Activated CD4-positive, alpha-beta memory T cell treated with anti-CD3 and anti-CD28 coated beads for 36 hours (primary cell): ENCODE measurements at places on chromosomes 16 and 17. TPM values are rescaled to one million over a fixed set of nuclear protein-coding genes. Genes with fewer than 3 reads are reported as not detected.

DNA sequence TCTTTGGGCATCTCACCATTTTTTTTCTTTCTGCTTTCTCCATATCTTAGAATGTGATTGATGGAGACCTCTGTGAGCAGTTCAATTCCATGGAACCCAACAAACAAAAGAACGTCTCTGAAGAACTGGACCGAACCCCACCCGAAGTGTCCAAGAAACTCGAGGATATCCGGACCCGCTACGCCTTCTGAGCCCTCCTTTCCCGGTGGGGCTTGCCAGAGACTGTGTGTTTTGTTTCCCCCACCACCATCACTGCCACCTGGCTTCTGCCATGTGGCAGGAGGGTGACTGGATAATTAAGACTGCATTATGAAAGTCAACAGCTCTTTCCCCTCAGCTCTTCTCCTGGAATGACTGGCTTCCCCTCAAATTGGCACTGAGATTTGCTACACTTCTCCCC is 48.0 kb downstream of the SF3B3 start:
- no peak for DNase-seq

DNA sequence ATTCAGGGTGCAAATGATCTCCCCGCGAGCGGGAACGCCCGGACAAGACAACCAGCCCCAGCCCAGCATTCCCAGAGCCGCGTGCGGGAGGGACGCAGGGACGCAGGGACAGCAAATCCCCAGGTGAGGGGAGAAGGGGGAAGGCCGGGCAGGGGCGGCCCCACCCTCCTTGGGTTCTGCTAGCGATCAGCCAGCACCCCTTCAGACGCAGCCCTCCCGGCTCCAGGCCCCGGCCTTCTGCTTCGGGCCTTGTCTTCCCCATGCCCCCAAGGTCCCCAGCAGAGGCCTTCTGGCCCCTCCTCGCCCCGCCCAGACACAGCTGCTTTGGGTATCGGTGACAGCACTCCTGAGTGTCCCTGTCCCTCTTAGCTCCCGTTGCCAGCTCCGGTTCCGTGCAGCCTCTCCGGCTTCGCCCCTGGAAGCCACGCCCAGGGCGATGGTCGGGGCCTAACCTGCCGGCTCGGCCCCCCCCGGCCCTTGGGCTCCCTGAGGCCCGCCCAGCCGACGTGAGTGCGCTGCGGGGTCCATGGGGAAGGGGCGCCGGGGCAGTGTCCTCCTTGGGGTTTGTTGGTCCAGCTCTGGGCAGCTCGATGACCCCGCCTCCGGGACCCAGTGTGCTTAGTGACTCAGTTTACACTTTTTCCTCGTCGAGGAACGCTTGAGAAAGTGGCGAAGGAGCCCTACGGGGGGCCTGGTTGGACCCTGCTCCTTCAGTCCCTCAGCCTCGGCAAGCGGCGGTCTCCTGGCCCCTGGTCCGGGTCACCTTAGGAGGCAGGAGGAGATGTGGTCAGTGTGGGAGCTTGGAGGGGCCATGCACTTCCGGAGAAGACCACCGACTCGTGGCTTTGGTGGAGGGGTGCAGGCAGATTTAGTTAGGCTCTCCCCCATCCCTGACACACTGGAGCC is 50.5 kb upstream of the AMZ2 start:
- peak; percentile 66 for DNase-seq

DNA sequence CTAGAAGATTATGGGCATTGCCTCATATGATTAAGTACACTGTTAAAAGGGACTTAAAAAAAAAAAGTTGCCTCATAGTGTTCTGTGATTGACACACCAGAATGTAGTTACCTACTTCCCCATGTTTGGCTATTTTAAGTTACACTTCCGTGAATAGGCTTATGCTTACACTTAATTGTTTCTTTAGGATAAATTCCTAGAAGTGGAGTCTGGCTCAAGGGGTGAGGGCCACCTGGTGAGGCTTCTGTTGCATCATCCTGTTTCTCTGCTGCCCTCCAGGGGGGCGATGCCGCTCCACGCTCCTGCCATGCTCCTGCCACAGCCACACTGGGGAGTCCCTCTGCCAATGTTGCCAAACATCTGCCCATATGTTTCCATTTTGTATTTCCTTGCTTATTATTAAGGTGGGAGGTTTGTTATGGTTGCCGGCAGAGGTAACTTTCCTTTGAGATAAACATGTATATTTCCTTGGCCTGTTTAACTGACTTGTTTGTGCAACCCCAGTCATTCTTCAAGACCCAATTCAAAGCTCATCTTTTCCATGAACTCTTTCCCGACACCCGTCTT is 73.1 kb downstream of the KSR1 start:
- DNase-seq: no peak

- no peak for DNase-seq
These were observed 36.8 kb upstream of the CES5A start for GRCh38 chr16:55912022-55912421.

DNA sequence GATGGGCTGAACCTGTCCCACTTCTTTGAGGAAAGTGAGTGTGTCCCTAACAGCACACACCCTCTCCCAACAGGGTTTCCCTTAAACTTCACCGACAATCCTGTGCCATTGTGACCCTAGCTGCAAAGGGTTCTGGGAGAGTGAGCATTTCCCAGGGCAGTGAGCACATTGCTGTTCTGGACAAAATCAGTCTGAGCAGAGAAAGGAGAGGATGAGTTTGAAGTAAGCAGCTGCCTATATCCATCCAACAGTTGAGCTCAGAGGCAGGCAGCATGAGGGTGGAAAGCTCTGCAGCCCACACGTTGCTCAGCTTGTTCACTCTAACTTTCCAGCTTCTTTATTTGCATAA is 296.5 kb upstream of the MAF start:
- DNase-seq: no peak

DNA sequence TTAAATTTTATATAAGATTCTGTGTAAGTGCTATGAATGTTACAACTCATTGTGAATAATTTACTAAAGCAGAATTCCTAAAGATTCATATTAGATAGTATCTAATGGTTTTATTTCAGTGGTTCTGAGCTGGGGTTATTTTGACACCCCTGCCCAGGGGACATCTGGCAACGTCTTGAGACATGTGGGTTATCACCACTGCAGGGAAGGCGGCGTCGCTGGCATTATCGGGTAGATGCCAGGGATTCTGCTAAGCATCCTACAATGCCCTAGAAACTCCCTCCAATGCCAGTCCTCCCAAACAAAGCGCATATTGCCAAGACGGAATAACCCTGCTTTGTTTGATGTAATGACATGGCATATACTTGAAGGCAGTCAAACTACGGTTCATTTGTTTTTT is 372.3 kb upstream of the ZFHX3 start:
- DNase-seq: no peak

DNA sequence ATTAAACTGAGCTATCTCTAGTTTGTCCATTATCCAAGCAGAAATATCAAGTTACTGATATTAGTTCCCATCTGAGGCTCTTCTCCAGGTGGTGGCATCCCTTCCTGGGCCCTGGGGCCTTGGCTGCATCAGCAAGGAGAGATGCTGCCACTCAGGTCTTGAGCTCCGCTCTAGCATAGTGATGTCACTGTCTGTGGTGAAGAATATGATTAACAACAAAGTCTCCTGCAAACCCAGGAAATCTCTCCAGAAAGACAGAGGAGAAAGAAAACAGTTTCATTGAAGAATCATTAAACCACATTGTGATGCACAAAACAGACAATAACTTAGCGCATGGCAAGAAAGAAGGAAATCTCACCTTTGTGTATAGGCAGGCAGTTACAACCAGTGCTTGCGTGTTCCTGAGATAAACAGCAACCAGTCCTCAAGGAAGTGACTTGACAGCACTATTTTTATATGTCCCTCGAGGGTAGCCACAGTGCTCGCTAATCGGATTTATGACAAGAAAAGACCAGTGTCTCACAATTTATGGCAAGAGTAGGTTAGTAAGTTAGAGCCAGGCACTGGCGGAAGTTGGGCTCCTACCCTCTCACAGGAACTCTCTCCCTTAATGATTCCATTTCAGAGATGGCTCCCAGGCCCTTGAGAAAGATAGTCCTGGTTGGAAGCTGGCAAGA is 151.1 kb downstream of the AHSP start:
- no peak for DNase-seq

DNA sequence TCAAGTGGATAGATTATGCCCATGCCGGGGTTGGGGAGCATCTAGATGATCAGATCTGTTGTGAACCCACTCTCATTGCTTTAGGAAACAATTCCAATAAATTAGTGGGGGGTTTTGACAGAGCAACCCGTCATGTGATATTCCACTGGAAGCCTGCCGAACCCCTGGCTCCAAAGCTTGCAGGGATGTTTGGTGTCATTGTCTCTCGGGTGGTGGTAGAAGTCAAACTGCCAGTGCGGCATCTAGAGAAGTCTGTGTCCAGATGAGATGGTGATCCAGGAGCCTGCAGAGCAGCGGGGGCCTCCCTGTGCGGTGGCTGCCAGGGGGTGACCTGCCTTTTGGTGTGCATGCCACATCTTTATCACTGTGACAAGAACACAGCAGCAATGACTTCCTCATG is 91.7 kb downstream of the SHISA6 start:
- DNase-seq: no peak

DNA sequence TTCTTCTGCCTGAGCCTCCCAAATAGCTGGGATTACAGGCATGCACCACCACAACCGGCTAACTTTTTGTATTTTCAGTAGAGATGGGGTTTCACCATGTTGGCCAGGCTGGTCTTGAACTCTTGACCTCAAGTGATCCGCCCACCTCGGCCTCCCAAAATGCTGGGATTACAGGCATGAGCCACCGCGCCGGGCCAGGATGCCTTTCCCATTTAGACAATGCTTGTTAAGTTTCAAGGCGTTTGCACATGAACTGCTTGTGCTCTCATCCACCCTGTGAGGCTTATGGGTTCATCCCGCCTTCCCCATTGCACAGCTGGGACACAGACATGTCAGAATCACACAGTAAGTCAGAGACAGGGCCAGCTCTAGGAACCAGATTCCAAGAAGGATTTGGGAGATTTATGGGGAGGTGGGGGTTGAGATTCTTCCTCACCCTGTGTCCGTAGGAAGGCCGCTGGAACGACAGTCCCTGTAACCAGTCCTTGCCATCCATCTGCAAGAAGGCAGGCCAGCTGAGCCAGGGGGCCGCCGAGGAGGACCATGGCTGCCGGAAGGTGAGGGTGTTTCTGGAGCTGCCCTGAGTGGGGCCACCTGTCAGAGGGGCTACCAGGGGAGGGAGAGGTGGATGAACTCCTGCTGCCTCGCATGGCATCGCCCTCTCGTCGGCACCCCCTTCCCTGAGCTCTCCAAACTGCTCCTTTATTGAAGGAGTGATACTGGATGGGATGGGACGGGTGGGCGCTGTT is 46.3 kb downstream of the MRC2 start:
- DNase-seq: no peak

DNA sequence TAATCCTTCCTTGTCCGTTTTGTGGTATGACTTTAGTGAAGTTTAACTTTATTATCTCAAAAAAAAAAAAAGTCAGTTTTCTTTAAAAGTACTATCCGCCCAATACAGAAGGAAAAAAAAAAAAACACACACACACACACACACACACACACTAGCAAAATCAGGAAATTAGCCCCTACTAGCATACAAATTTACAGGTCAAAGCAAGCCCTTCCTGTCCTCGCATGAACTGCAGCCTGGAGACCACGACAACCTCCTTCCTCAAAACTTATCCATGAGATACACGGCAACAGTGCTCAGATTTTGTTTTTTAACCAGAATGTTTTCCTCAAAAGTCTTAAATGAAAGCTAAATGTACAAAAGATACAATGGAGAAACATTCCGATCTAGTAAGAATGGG is 16.2 kb downstream of the NCOR1 start:
- no peak for DNase-seq

GRCh38 chr17:77332981-77333685 is 192.4 kb downstream of the SEC14L1 start:
- peak; percentile 67 for DNase-seq

DNA sequence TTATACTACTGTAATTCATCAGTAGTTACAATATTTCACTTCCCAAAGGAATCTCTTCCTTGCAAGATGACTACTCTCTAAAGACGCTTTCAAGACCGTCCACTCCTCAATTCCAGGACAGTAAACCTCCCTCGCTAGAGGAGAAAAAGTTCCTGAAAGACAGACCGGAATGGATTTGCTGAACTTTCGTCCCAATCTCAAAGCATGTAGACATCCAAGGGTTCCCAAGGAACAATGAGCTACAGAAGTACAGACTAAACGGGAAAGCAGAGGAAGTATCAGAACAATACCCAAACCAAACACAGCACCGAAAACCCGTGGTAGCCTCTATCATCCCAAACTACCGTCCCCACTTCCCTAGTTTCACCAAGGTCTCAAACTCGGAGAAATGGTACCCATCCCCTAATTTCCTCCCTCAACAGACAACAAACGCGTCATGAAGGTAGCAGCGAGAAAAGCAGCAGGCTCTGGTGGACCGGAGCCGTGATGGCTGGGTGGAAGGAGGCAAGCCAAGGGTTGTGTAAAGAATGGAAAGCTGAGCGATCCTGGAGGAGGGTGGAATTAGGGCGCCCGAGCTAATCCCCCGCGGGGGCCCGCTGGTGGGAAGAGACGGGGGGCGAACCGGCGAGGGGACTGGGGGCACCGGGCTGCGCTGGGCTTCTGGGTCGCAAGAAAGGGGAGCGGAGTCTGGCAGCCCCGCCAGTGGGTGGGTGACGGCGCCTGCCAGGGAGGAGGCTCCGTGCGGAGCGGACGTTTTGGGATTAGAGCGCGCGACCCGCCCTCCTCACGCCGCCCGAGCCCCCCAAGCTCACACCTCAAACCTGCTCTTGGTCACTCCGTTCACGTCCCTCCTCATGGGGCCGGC is 647 bp downstream of the FBXL20 start:
- no peak for DNase-seq

DNA sequence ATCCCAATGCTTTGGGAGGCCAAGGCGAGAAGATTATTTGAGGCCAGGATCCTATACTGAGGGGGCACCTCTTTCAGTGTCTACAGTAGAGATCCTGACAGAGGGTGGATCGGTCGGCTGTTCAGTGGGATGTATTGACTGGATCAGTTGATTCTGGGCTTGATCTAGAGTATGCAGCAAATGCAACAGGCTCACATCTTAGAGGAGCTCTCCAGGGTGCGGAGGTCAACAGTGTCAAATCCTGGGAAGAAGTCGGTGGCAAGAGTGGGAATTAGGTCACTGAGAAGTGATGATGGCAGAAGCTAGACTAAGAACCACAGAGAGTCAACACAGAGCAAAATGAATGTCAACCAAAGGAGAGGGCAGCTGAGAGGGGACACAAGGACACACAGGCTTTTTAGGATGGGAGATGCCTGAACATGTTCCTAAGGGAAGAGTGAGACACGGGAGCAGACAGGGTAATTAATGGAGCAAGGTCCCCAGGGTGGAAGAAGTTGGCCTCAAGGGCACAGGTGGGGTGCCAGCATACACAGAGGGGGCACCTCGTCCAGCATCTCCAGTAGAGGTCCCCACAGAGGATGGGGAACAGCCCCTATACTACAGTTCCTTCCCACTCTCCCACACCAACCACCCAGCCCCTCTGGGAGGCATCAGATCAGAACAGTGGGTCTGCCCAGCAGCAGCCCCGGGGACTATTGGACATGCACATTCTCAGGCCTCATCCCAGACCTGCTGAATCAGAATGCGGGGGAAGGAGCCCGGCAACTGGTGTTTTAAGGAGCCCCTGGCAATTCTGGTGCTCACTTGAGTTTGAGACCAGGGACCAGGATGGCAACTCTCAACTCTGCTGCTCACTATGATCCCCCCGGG is 10.0 kb upstream of the CYTH1 start:
- no peak for DNase-seq

- no peak for DNase-seq
These were observed 9.7 kb downstream of the MYO15A start for GRCh38 chr17:18117982-18118975.

NPIPB13 gene
- 11.9 TPM for total RNA-seq
